ENCODE measurements at places on chromosomes 13 and 19. TPM values are rescaled to one million over a fixed set of nuclear protein-coding genes. Genes with fewer than 3 reads are reported as not detected.

DNA sequence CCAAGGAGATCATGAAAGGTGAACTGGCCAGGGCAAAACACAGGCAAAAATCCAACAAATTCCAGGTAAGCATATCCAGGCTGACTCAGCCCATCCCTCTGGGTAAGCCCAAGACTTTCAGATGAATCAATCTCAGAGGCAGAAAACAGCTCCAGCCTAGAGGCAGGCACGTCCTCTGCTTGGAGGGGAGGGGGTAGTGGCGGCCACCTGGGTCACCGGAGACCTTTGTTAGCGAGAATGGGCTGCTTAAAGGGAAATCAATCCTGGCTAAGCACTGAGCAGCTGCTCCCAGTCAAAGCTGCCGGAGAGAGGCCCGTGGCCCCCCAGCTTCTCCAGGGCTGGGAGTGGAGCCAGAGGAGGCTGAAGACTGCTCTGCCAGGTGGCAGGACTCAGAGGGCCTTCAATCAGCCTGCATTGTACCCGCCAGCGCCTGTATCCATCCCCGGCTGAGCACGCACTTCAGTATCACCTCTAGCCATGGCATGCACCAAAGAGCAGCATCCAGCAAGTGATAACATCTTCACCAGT, 48.2 kb downstream of the PIN1 start:
- no peak for DNase-seq

DNA sequence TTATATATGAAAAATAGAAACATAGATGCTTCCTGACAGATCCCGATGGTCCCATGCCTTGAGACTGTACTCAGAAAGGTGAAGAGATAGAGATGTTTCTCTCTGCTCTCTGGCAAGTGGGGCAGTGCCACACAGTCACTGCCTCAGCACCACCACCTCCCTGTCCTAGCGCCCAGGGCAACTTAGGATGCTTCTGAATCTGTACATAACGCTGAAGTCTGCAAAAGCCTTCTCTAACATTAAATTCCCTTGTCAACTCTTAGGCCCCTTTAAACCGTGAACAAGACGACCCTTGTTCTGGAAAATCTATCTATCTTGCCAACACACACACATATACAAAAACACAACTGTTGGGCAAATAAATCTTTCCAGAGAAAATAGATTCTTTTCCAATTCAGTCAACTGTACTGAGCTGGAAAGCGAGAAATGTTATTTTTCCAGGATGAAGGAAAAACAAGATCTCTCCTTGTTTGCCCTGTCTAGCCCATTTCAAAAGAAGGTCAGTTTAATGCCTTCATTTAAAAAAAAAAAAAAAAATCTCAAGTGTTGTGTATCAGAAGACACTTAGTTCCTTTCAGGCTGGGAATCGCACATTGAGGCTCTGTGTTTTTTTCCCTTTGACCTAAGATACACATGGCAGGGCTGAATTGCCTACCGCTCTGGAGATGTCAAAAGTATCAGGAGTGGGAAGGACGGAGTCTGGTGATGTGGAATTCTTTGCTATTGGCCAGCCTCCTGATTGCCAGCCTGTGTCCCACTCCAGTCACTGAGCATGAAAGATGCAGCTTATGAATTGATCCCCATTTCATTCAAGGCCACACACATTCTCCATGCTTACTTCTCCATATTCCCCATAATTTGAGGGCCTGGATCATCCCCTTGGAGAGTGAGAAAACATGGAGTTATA, 241.4 kb downstream of the LACC1 start:
- no peak for DNase-seq

DNA sequence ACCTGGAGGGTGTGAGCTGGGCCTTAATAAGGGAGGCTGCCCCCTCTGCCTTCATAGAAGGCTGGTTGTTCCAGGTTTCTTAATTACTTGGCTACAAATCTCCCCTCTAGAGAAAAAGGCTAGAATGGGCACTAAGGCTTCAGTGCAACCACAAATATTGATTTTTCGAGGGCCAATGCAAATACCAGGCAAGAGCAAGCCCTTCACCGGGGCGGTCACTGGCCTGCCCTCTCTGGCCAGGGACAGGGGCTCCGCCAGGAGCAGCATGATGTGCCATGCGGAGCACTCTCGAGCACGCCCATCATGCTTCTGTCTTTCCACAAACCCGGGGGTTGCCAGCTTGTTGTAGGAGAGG, 127.8 kb upstream of the SPACA7 start:
- no peak for DNase-seq

DNA sequence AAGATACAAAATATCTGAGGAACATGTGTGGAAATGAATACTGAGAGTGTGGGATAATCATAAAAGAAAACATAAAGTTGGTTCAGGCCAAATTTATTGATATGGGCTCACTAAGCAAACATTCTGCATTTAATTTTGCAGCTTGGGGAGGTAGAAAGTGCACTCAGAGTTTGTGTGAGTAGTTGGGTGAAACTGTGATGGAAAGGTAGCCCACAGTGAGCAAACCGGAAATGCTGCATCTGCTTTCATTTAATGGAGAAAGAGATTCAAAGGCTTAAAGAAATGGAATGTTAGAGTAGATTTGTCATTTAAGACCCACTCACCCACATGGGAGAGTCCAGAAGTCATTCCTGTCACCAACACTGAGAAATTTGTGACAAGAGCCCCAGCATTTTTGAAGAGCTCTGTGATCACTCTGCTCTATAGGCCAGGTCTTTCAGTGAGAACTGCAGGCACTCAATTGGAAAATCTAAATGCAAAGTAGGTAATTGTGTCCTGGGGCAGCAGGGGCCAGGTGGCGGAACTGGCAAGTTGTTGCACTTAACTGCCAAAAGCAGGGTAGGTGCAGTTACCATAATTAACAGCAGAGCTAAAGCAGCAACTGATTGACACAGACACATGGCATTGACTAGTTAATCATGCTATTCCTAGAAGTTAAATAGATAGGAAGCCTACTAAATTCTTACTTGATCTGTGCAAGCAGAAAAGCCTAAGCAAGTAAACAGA, 1228.3 kb upstream of the PCDH20 start:
- DNase-seq = no peak

- no peak for DNase-seq
These were observed 232.6 kb downstream of the UQCRFS1 start for GRCh38 chr19:28980236-28980868.

- no peak for DNase-seq
These were observed 8.7 kb upstream of the ATP12A start for GRCh38 chr13:24671386-24672113.

DNA sequence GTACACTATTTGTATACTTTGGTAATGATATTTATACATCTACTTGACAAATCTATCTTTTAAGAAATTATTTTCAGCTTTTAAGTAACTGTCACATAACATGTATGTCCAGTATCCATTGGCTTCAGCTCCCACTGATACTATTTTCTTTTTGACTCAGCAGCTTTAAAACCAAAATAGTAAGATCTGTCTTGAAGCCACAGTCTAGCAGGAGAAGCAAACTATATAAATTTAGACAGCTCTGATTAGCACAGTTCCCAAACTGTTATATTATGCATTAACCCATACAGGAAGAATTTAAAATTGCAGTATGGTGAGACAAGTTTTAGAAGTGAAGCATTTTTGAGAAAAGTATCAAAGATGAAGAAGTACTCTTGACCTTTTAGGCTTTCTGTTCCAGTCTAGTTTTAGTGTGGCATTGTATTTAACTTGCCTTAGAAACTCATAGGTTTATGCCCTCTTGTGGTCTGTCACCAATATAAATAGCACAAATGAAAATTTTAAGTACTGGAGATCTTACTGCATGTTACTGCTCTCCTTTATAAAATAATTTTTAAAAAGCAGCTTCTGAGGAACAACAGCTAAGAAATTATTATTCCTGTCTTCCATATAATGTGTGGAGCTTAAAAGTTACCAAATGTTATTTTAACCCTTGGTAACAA, 24.7 kb downstream of the URI1 start:
- DNase-seq = no peak

GRCh38 chr13:53683608-53684007, 655.0 kb downstream of the OLFM4 start:
- no peak for DNase-seq

GRCh38 chr19:576768-577438, 4.5 kb downstream of the BSG start:
- no peak for DNase-seq

DNA sequence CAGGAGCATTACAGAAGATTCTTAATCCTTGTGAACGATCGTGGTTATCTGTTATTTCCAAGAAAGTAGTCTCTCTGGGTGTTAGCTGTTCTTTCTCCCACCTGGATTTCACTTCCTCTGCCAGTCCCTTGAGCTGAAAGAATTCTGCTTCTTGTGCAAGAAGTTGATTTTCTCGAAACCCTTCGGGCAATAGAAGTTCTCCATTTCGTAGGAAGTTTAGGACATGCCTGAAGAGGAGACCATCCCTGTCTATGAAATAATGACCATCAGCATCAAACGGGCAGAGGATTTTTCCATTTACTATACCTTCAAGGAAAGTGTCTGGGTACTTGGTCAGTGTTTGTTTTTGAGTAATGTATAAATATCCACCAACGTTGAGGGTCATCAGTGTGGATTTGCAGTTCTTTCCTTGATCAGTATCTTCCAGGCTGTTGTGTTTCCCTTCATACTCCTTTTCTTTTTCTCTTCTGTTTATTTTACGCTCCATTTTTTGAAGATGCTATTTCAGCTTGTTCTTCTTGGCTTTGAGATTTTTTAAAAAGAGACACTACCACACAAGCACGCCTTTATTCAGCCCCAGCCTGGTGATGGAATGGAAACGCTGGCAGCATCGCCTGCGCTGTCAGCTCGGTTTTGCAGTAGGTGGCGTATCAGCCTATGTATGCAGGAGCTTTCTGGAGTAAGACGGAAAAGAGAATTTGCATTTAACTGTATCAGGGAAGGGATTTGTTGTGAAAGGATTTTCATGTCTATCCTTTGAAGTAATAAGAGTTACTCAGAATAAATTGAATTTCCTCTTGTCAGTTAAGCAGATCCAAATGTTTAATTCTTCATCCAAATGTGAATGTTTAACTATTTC, 6.5 kb downstream of the KCTD4 start:
- DNase-seq = no peak

GRCh38 chr19:17260842-17261325, 3.7 kb downstream of the USHBP1 start:
- peak; percentile 92 for DNase-seq

- no peak for DNase-seq
These were observed 2596.2 kb downstream of the PCDH9 start for GRCh38 chr13:64633948-64634347.

- no peak for DNase-seq
These were observed 122.4 kb upstream of the LSM14A start for GRCh38 chr19:34049944-34050343.

GRCh38 chr13:112771139-112771876, 81.5 kb downstream of the ATP11A start:
- DNase-seq = no peak

DNA sequence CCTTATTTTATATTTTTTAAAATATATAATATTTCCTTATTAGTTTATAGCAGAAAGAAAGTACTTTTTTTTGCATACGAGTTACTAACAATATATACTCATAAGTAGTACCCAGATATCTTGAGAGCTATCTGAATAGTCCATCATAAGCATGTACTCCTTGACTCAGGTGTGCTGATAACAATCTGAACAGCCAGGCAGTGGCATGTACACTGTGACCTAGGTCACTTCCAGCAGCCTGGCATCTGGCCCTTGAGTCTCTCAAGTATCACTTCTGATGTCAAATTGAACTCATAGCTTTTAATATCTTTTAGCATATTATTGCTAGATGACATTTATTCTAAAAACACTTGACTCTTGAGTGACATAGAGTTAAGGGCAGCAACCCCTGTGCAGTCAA, 1576.7 kb downstream of the SLITRK1 start:
- no peak for DNase-seq

- no peak for DNase-seq
These were observed 60.2 kb downstream of the ZIC5 start for GRCh38 chr13:99911069-99911964.

DNA sequence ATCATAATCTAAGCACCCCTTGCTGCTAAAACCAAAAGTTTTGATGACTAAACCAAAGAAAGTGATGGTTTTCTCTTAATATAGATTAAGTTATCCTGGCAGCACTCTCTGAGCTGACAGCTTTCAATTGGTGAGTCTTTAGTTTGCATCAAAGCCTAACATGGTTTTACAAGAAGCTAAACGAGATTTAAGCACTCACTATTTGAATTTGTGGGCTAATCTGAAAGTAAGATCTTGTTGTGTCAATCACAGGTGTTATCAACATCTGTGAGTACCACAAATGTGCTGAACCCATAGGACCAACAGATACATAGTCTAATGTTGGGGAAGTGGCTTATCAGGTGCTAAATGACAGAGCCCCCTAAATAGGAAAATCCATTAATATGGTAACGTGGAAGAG, 223.9 kb downstream of the LHFPL6 start:
- DNase-seq = no peak

- DNase-seq = no peak
These were observed 26.6 kb upstream of the GSX1 start for GRCh38 chr13:27765650-27766049.

- no peak for DNase-seq
These were observed 41.4 kb downstream of the COL4A2 start for GRCh38 chr13:110348309-110349105.

DNA sequence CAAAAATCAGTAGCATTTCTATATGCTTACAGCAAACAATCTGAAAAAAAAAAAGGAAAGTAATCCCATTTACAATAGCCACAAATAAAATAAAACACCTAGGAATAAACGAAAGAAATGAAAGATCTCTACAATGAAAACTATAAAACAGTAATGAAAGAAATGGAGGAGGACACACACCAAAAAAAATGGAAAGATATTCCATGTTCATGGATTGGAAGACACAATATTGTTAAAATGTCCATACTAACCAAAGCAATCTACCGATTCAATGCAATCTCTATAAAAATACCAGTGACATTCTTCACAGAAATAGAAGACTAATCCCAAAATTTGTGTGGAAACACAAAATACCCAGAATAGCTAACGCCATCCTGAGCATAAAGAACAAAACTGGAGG, 4.7 kb downstream of the FCGBP start:
- no peak for DNase-seq

- no peak for DNase-seq
These were observed 133.1 kb upstream of the ZNF91 start for GRCh38 chr19:23528376-23528775.

- no peak for DNase-seq
These were observed 172.7 kb downstream of the UQCRFS1 start for GRCh38 chr19:29040292-29040691.

- DNase-seq = no peak
These were observed 11.9 kb downstream of the SACS start for GRCh38 chr13:23421596-23421995.

- DNase-seq = no peak
These were observed 10.7 kb downstream of the ANO8 start for GRCh38 chr19:17323964-17324332.

GRCh38 chr19:9323557-9323918, 441 bp upstream of the ZNF559 start:
- no peak for DNase-seq

- peak; percentile 14 for DNase-seq
These were observed 599 bp upstream of the ARHGEF7 start for GRCh38 chr13:111114362-111115060.

Gene CYP4F12
- total RNA-seq = 0.93 TPM

Gene FREM2
- total RNA-seq = not detected

Gene ZNF221
- total RNA-seq = 1.7 TPM

Gene GPC6
- not detected for total RNA-seq

Gene CLIP3
- total RNA-seq = 0.29 TPM

Gene MYBPC2
- 0.07 TPM for total RNA-seq

Gene FFAR2
- total RNA-seq = not detected

Gene CDX2
- total RNA-seq = not detected

Gene F7
- 0.22 TPM for total RNA-seq

Gene LRRC4B
- total RNA-seq = not detected

All from CD8-positive, alpha-beta memory T cell (primary cell).